ENCODE measurements at places on chromosomes 1 and 21.

DNA sequence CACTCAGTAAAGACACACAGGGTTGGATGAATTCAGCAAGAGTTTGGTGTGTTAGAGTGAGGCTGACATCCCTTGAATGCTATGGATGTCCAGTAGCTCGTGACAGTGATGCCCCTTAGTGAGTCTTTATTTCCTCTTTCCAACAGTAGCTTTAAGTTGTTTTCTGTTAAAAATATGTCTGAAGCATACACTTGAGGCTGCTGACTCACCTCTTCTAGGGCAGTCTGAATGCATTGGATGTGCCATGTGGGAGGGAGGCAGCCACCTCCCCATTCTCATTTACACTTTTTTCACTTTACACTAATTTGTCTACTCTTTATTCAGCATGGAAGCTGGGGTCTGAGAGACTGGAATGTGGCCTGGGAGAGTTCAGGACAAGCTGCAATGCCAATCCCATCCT lies 17.6 kb downstream of the NOS1AP start:
- DNase-seq, result no peak

DNA sequence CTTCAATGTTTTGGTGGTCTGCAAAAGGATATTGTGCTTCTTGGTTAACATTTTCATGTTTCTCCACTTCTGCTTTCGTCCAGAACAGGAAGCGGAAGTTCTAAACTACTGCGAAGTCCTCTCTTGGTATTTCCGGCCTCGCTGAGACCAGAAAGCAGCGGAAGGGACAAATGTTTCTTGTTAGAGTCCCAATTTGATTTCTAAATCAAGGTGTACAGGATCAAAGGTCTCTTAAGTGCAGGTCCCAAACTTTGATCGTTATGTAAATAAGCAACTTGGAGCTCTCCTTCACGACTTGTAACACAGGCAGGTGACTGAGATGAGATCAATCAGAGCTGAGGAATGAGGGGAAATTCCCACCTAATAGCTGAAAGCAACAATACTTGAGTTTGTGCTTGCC lies 40.1 kb upstream of the HMCN1 start:
- DNase-seq, result no peak

DNA sequence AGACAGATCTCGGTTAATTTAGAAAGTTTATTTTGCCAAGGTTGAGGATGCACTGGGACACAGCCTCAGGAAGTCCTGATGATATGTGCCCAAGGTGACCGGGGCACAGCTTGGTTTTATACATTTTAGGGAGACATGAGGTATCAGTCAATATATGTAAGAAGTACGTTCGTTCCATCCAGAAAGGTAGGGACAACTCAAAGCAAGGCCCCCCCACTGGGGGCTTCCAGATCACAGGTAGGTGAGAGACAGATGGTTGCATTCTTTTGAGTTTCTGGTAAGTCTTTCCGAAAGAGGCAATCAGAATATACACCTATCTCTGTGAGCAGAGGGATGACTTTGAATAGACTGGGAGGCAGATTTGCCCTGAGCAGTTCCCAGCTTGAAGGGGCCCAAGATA lies 60.4 kb upstream of the VTCN1 start:
- DNase-seq, result no peak

DNA sequence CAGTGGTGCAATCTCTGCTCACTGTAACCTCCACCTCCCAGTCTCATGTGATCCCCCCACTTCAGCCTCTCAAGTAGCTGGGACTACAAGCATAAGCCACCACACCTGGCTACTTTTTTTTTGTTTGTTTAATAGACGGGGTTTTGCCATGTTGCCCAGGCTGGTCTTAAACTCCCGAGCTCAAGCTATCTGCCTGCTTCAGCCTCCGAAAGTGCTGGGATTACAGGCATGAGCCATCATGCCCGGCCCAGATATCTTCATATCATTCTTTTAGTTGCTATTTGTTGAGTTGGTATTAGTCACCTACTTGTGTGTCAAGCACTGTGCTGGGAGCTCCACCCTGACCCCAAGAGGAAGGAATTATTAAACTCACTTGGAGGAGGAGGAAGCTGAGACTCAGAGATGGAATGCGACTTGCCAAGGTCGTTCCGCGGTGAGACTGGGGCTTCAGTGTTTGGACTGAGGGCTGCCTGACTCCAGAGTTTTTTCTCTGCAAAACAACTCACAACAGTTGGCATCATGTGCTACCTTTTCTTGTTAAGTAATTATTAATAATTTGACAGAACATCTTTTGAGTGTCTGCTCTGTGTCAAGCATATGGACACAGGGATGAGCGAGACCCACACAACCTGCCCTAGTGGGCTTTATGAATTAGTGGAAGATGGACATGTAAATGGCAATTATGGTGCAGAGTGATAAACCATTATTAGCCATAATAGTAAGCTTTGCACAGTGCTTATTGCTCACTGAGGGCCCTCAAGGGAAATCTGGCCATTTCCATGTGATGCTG lies 132.0 kb downstream of the FOXD2 start:
- DNase-seq, result no peak

- no peak for DNase-seq
These were observed 2.5 kb downstream of the SEMA4A start for GRCh38 chr1:156155756-156156510.

GRCh38 chr1:231028682-231029081 lies 11.4 kb downstream of the FAM89A start:
- no peak for DNase-seq

- no peak for DNase-seq
These were observed 112.1 kb downstream of the TNFSF18 start for GRCh38 chr1:172938681-172939080.

- no peak for DNase-seq
These were observed 790.5 kb upstream of the TPTE start for GRCh38 chr21:9730866-9731265.

DNA sequence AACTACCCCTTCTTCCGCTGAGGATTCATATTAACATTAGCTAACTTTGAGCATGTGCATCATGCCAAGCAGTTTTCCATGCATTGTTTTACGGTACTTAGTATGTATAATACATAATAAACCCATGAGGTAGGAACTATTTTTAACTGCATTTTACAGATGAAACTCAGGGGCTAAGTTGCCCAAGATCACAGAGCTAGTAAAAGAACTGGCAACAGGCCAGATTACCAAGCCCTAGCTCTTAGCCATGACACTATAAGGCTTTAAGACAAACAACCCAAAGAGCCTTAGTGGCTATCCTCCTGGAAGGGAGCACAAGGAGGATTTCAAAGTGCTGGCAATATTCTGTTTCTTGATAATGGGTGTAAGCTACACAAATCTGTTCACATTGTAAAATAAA lies 6.1 kb downstream of the AK2 start:
- DNase-seq, result no peak

GRCh38 chr1:152942161-152942560 lies 4.8 kb upstream of the SPRR5 start:
- no peak for DNase-seq

GRCh38 chr1:181139631-181140061 lies 51.1 kb downstream of the IER5 start:
- DNase-seq, result no peak

- DNase-seq, result peak; percentile 77
These were observed 346.2 kb downstream of the BARHL2 start for GRCh38 chr1:90370686-90371447.

GRCh38 chr1:205915354-205915990 lies 27.8 kb downstream of the SLC26A9 start:
- DNase-seq, result no peak

DNA sequence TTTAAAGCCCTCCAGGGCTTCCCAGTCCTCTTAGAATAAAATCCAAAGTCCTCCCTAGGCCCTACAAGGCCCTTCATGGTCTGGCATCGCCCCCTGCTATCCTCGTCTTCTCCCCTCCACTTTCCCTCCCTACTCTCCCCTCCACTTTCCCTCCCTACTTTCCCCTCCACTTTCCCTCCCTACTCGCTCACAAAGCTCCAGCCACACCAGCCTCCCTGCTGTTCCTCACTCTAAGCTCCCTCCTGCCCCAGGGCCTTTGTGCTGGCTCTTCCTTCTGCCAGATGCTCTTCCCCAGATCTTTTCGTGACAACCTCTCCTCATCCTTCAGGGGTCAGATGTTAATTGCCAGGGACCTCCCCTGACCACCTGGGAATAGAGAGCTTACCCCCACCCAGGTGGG lies 12.8 kb downstream of the ARHGEF19 start:
- DNase-seq, result no peak

DNA sequence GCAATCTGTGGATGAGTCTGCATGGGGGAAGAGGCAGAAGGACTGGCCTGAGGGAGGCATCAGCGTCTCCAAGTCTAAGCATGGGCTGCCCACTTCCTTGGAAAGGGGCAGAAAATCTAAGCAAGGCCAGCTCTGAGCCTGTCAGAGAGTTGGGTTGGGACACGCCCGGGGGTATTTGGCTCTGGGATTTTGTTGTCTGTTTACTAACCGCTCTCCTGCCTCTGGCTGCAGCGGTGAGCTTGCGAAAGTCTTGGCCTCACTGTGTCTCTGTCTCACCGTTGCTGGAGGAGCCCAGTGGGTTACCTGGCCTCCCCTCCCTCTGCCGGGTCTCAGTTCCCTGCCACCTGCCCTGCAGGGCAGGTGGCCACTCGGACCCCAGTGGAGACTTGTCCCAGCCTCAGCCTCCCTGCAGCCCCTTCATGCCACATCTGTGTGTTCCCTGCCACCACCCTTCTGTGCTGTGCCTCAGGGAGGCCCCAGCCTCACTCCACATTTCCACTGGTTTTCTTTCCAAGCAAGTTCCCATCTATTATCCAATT lies 33.7 kb downstream of the EDN2 start:
- no peak for DNase-seq

- DNase-seq, result no peak
These were observed 57.5 kb upstream of the PLPPR5 start for GRCh38 chr1:99062192-99062591.

GRCh38 chr1:163826500-163826899 lies 504.7 kb downstream of the NUF2 start:
- peak; percentile 100 for DNase-seq

DNA sequence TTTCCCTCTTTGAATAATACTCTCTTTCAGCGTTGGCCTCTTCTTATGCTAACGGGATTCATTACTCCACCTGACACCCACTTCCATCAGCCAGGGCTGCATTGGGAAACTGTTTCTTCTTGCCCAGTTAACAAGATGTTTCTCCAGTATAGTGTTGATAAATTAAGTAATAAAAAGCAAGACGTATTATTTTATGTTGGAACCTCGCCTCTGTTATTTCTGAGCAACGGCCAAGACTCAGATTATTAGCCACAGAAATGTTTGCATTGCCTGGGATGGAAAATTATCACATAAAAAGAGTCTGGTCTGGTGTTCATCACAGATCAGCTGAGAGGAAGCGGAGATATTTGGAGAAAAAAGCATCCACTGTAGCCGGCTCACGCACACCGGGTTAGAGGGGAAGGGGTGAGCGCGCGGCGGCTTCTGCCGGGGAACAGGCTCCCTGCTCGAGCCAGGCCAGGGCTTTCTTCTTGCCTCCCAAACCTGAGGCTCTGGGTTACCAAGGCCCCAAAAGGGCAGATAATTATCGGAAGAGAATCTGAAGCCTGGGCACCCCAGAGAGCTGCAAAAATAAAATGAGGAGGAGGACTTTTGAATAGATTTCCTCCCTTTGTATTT lies 189.5 kb downstream of the PRDM16 start:
- DNase-seq, result no peak

DNA sequence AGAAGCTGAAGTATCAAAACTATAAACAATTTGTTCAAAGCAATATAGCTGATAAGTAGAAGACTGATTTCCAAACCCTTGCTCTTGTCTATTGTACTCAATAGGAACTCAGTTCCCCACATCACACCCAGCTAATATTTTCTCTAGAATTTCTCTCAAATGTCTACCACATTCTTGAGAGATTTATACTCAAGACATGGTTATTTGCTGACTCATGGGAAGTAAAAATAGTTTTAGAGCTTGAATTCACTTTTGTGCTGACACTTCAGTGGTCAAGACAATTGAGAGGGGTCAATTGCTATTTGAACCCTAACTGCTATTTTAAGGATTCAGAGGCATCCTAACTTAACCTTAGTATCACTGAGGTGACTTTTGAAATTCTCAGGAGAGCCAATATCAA lies 99.0 kb downstream of the TNNI3K start:
- no peak for DNase-seq

GRCh38 chr1:234884701-234885100 lies 243.9 kb downstream of the TOMM20 start:
- DNase-seq, result no peak

GRCh38 chr1:156479093-156480015 lies 21.2 kb downstream of the MEF2D start:
- no peak for DNase-seq

DNA sequence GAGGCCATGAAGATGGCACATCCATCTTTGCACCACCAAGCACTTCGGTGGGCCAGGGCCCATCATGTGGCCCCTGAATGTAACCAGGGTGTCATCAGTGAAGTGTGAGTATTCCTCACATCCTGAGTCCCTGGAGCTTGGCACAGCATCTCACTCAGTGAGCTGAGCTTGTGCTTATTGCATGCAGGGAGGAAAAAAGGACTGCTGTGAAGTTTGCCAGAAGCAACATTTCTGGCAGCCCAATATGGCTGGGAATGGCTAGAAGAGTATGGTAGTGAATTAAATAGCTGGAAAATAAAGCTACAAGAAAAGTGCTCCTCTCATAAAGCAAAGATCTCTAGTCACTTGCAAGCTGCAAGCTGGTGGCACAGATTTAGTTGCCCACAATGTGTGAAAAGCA lies 109.3 kb downstream of the TNFSF18 start:
- DNase-seq, result no peak

GRCh38 chr1:57093122-57093521 lies 127.3 kb upstream of the C8B start:
- no peak for DNase-seq

GRCh38 chr1:229943988-229944743 lies 122.9 kb upstream of the GALNT2 start:
- DNase-seq, result no peak

DNA sequence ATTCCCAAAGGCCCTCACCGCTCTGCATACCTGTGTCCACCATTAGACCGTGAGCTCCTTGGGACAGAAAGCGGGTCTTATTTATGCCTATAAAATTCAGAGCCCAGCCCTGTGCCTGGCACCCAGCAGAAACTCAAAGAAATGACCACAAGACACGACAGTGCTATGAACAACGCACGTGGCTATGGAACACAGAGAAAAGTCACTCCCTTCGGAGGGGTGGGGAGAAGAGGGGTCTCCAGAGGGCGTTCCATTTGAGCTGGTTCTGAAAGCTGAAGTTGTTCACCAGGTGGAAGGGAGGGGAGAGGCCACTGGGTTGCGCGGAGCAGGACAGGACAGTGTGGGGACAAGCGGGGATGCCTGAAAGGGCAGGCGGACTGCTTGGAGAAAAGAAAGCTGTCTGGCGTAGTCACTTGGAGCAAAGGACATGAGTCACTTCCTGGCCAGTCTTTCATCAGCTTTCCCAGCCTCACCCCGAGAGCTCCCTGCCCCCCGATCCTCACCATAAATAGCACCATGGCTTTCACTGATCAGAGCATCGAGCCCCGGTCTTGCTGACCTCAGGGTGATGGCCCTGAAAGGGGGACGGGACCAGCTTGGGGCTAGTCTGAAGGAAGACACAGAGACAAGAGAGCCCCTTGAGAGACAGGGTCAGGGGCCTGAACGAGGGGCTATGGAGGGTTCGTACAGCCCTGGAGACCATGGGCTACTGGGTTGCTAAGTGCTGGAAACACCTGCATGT lies 28.5 kb downstream of the ECE1 start:
- DNase-seq, result no peak

GRCh38 chr1:170910273-170910672 lies 25.1 kb upstream of the MROH9 start:
- DNase-seq, result no peak

- no peak for DNase-seq
These were observed 8.6 kb upstream of the CNN3 start for GRCh38 chr1:94935476-94935875.

- no peak for DNase-seq
These were observed 101.6 kb upstream of the RUNX1 start for GRCh38 chr21:35150562-35151226.

Data from NCI-H187 treated with DMSO at 0.1 percent for 48 hours (cell line).